ENCODE measurements at places on chromosomes 7 and 10. TPM values are rescaled to one million over a fixed set of nuclear protein-coding genes. Genes with fewer than 3 reads are reported as not detected.

GRCh38 chr7:84149573-84149972, 45.0 kb downstream of the SEMA3A start:
- DNase-seq = no peak

- no peak for DNase-seq
Observed at GRCh38 chr7:140722254-140722653, 25.7 kb downstream of the NDUFB2 start.

GRCh38 chr10:119426699-119427098, 115.8 kb downstream of the RGS10 start:
- DNase-seq = no peak

DNA sequence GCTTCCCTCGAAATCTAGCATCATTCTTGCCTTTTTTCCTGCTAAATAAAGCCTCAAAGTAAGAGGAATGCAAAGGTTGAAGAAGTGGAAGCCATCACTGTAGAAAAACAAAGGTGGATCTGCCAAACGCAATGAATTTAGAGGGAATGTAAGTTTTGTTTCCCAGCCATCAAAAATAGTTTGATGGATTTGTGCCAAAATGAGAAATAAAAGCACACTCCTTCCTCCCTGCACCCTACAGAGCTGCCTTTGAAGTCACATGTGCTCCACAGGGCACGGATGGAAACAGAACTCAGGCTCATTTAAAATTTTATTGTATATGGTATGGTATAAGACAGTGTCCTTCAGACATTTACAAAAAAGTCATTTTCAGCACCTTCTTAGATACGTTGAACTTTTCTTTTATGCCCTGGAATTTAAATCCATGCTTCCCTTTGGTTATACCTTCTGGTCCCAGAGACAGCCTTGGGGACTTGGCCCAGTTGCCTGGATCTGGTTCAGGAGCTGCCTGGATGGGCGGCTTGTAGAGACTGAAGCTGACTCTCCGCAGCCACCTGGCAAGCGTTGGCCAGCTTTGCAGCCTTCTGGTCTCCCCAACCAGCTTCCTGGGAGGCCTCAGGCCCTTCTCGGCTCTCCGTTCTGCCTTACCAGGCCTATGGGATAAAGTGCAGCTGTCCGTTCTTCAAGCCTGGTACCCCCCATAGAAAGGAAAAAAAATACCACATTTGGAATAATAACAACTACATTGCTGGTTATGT, 228.5 kb upstream of the NEBL start:
- DNase-seq = no peak

- DNase-seq = no peak
Observed at GRCh38 chr7:155638366-155638765, 6.1 kb upstream of the RBM33 start.

DNA sequence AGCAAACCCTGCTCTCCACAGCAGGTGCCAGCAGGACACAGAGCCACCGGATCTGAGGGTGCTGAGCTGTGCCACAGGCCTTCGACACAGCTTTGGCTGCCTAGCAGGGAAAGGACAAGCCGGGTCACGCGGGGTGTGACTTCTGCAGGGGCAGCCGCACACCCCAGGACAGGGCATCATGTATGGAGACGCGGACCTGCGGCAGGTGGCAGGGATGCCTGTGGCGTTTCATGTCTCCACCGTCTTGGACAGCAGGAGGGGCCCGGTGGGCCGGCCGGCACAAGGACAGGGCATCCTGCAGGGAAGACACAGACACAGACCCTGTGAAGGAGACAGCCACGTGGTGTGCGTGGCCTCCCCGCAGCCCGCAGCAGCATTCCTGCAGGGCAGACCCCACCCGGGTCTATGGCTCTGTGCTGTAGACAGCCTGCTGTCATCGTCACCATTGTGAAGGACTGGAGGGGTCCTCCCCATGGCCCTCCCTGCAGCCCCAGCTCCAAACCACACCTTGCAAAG, 109.2 kb downstream of the PDGFA start:
- DNase-seq = no peak

DNA sequence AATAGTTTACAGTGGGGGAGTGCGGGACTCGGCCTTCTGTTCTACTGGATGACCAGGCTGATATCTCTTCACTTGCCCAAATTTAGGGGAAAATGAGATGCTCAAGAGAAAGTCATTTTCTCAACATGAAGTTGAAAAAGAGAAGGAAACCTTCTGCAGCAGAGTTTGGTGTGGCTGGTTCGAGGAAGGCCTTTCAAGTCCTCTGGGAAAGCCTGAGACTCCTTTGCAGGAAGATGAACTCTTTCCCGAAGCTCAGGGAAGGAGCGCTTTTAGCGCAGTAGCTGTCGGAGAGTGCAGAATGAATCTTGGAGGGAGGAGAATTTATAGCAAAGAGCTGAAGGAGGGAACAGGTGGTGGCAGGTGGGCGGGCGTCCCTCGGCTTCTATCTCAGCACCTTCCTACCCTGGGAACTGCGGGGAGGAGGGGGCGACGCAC, at the start of gene ATOH7:
Gene ATOH7, minus strand, starts transcription at position 297 of the 435 bp plus-strand sequence. CDS start 436 bp downstream, outside the sequence.
- no peak for DNase-seq

CNPY1 gene
- total RNA-seq = not detected

OR2A12 gene
- not detected for total RNA-seq

KCNH2 gene
- 8.5 TPM for total RNA-seq

DNA sequence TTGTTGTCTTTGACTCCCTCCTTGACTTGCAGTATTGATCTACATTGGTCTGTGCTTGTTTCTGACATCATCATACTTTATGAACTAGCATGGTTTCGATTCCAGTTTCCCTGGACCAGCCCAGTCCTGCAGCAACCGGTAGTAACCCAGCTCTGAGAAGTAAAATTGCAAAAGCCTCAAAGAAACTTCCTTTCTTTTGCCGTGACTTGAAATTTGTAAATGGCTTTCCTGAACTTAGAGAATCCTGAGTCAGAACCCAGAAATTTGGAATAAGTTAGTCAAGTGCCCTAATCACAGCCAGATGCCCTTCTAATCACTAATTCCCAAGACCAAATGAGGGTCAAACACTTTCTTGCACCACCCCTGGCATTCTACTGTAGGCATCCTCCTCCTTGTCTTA, 15.0 kb downstream of the TAS2R60 start:
- DNase-seq = no peak

DNA sequence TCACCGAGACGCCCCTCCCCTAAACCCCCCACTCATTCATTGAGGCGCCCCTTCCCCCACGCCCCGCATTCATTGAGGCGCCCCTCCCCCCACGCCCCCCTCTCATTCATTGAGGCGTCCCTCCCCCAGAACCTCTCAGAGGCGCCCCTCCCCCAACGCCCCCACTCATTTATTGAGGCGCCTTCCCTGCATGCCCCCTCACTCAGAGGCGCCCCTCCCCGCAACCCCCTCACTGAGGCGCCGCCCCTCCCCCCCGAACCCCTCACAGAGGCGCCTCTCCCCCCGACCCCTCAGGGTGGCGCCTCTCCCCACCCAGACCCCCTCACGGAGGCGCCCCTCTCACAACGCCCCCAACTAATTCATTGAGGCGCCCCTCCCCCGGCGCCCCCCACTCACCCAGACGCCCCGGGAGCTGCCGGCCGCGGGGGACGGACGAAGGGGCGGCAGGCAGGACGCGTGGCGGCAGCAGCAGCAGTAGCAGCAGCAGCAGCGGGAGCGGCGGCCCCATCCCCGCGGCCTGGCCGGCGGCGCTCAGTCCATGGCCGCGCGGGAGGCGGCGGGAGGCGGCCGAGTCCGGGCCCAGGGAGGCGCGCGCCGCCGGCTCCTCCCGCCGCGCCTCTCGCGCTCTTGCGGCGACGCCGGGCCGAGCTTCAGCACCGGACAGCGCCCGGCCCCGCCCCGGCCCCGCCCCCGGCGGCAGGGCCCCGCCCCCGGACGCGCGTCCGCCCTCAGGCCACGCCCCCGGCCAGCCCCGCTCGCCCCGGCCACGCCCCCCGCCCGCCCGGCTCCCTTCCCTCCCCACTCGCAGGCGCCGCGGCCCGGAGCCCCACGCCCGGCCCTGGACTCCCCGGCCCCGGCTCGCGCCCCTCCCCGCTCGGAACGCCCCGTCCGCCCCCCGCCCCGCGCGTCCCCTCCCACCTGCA, at the start of gene PTPRN2:
Gene PTPRN2, minus strand, starts transcription at position 662 of the 923 bp plus-strand sequence.
- no peak for DNase-seq

GLRX3 gene
- 25.9 TPM for total RNA-seq

- no peak for DNase-seq
Observed at GRCh38 chr7:149097088-149097487, 6.6 kb upstream of the ZNF786 start.

GRCh38 chr7:18455606-18456005, 39.9 kb upstream of the HDAC9 start:
- DNase-seq = no peak

DNA sequence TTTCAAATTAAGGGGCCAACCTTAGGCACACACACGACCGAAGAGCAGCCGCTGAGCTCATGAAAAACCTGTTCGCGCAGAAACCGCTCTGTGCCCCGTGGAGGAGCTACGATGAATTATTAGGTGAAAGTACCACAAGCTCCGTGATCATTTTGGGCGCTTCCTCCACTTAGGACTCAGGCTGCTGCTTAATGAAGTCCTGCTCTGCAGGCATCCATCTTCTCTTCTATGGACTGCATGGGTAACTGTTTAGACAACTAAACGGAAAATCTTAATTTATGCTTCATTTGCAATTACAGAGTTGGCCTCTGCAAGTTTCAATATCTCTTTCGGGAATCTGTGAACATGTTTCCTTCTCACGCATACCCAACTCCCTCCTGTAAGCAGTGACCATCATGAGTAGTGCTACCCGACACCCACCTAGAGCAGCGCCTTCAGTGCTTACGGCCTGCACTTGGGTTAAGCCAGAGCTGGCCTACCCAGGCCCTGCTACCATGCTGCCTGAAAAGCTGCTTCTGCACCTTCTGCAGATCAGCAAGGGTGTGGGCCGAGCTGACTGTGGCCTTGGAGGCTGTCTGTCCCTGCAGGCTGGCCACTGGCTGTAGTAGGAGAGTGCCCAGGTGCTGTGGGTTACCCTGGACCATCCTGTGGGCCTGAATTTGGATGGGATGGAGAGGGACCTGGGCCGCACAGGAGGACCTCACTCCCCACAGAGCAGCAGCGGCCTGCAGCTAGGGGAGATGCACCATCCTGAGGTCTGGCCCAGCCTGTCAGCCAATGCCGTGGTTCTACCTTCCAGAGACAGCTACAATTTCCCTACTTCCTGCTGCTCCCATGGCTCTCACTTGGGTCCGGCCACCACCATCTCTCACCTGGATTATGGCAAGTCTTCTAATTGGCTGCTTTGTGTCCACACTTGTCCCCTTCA, 36.0 kb downstream of the GNA12 start:
- DNase-seq = peak; percentile 42

Data from Peyer's patch (tissue), 4 donors.